ENCODE measurements at places on chromosomes 16 and 17.
A peak's percentile ranks its signal among the peaks of the same experiment; 100 is the strongest.

- DNase-seq: peak; percentile 29
These were observed 11.0 kb downstream of the LRRC75A start for GRCh38 chr17:16480995-16481394.

DNA sequence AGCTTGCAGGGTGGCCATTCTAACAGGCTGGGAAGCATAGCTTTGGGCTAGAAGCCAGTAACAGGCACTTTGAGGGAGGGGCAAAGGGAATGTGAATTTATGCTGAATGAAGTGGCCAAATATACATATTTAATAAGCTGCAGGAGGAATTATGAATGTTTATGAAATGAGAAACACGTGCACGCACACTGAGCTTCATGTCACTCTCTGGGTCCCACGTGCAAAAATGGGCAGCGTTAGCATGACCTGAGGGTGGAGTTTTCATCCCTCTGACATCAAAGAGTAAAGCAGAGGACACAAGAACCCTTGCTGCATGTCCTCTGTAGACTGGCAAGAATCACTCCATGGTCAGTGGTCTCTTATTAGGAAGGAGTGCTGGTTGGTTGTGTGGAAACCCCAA, 337.0 kb downstream of the UTP18 start:
- no peak for DNase-seq

DNA sequence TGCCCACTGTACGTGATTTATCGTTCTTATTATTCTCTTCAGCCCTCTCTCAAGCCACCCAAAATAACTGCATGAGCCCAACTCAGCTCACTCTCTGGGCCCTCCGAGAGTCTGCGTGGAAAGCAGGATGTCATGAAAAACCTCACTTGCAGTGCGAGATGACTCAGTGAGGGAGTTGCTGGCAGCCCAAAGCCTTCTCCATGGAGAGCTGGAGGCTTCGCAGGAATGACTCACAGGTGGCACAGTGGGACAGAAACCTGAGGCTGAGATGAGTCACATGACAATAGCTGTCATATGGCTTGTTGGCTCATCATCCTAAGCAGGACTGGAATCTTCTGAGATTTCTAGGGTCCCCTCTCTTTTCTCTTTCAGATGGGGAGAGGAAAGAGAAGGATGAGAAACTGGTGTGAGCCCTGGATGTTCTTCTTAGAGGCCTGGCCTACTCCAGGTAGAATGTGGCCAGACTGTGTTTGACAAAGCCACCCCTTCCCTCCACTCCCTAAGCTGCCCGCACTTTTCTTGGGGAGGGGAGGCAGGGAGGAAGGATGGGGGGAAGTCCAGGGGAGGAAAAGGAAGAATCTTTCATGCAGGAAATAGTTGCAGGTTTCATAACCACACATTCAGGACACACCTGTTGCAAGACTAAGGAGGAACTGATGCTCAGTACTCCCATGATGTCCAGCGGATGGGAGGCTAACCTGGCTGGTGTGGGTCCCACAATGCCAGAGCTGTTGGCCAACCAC, 160.6 kb upstream of the RPL38 start:
- DNase-seq: no peak

GRCh38 chr17:73724341-73724740, 80.1 kb upstream of the SDK2 start:
- no peak for DNase-seq

DNA sequence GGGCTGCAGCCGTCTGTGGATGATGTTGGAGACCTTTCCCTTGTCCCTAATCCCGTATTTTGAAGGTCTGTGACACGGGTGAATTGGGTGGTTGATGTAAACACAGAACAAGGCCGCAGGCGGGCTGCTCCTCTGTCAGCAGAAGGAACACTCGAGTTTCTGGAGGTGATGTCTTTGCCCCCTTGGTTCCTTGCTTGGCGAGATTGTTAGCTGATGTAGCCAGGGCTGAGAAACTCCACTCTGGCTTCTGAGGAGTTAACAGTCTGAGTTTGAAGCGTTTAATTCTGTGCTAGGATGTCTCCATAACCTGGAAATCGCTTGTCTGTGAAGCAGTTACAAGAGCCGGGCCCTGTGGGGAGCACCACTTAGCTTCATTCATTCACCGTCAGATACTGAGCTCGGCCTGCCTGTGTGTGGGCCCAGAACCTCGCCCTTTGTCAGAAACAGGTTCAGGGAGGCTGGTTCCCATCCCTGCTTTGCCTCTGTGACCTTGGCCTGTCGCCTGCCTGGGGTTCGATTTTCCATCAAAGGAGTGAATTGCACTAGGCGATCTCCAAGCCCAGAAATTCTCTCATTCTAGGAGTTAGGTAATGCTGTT, 1.3 kb downstream of the MAPK8IP3 start:
- no peak for DNase-seq
